ENCODE measurements at places on chromosomes 1 and 21. TPM values are rescaled to one million over a fixed set of nuclear protein-coding genes. Genes with fewer than 3 reads are reported as not detected.
A peak's percentile ranks its signal among the peaks of the same experiment; 100 is the strongest.

GRCh38 chr1:49728377-49728776, 295.4 kb downstream of the AGBL4 start:
- H3K27ac ChIP-seq: no peak overlapping the region
- no peak overlapping the region for H3K4me3 ChIP-seq
- no peak for DNase-seq
- no peaks in the 10 kb centered on the region for H3K27me3 ChIP-seq
- no peaks in the 10 kb centered on the region for H3K36me3 ChIP-seq
- no peaks in the 10 kb centered on the region for H3K4me1 ChIP-seq

The FCRL1 gene
- total RNA-seq: not detected

- no peak overlapping the region for H3K27ac ChIP-seq
- no peaks in the 10 kb centered on the region for H3K36me3 ChIP-seq
These were observed 33.8 kb downstream of the RSPH1 start for GRCh38 chr21:42461881-42462877.

- no peaks in the 10 kb centered on the region for H3K36me3 ChIP-seq
- H3K27me3 ChIP-seq: no peaks in the 10 kb centered on the region
- H3K4me1 ChIP-seq: no peaks in the 10 kb centered on the region
- DNase-seq: no peak
- H3K4me3 ChIP-seq: no peak overlapping the region
- no peak overlapping the region for H3K27ac ChIP-seq
These were observed 447.0 kb upstream of the PKN2 start for GRCh38 chr1:88237058-88237457.

DNA sequence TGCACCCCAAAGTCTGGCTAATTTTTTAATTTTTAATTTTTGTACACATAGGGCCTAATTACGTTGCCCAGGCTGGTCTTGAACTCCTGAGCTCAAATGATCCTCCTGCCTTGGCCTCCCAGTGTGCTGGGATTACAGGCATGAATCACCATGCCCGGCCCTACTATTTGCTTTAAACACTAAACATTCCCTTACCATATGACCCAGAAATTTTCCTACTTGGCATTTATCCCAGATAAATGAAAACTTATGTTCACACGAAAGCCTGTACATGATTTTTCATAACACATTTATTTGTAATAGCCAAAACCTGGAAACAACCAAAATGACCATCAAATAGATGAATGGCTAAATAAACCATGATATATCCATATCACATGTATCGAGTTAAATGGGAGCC, 35.8 kb downstream of the NDUFS5 start:
- no peak for DNase-seq
- H3K27ac ChIP-seq: no peak overlapping the region
- H3K27me3 ChIP-seq: no peaks in the 10 kb centered on the region
- no peaks in the 10 kb centered on the region for H3K4me1 ChIP-seq
- no peak overlapping the region for H3K4me3 ChIP-seq

DNA sequence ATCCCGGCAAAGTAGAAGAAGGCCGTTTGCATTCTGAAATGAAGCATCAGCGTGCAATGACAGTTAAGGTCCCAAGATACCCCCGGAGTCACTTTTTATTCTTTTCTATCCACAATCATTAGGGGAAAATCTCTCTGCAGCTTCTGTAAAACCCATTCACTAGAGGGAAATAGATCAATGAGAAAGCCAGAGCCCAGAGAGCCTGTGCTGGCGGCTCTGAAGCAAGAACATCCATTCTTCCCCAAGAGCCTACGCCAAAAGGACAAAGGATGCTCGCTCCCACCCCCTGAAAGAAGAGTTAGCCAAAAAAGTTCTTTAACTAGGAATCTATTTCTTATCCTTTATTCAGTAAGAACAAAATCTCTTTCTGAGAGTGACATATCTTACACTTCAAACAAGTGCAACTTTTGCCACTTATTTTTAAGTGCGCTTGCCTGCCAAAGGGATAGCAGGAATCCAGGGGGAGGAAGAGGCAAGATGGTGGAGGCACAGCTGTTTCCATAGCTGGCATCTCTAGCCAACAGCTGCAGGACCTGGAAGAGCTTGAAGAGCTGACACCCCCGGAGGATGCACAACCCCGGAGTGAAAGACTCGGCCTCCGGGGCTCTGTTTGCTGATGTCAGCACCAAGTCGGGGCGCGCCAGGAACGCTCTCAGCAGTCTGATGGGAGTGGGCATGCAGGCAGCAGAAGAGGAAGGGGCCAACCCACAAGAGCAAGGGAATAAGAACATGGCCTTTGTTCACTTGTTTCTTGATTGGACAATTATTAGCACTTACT, 68.7 kb downstream of the KCNN3 start:
- H3K27me3 ChIP-seq: no peaks in the 10 kb centered on the region
- no peaks in the 10 kb centered on the region for H3K4me1 ChIP-seq
- H3K4me3 ChIP-seq: no peak overlapping the region
- no peak overlapping the region for H3K27ac ChIP-seq

GRCh38 chr1:19465650-19466049, 19.7 kb downstream of the CAPZB start:
- peaks cover 48% of the 10 kb centered on the region for H3K4me1 ChIP-seq
- H3K36me3 ChIP-seq: no peaks in the 10 kb centered on the region
- no peak for DNase-seq
- peak overlapping the region; percentile 86 for H3K27ac ChIP-seq
- no peak overlapping the region for H3K4me3 ChIP-seq
- no peaks in the 10 kb centered on the region for H3K27me3 ChIP-seq

- H3K4me3 ChIP-seq: no peak overlapping the region
- no peak overlapping the region for H3K27ac ChIP-seq
- H3K27me3 ChIP-seq: no peaks in the 10 kb centered on the region
- no peaks in the 10 kb centered on the region for H3K4me1 ChIP-seq
- no peaks in the 10 kb centered on the region for H3K36me3 ChIP-seq
- DNase-seq: no peak
These were observed 99.3 kb downstream of the NPHS2 start for GRCh38 chr1:179476484-179476883.

- no peak for DNase-seq
- H3K36me3 ChIP-seq: no peaks in the 10 kb centered on the region
- H3K27me3 ChIP-seq: no peaks in the 10 kb centered on the region
- peaks cover 6% of the 10 kb centered on the region for H3K4me1 ChIP-seq
These were observed 34.7 kb upstream of the LHX4 start for GRCh38 chr1:180195401-180195800.

- no peak overlapping the region for H3K4me3 ChIP-seq
- H3K27me3 ChIP-seq: no peaks in the 10 kb centered on the region
- no peaks in the 10 kb centered on the region for H3K4me1 ChIP-seq
- no peak overlapping the region for H3K27ac ChIP-seq
These were observed 150.5 kb downstream of the LYPLAL1 start for GRCh38 chr1:219324171-219324570.

DNA sequence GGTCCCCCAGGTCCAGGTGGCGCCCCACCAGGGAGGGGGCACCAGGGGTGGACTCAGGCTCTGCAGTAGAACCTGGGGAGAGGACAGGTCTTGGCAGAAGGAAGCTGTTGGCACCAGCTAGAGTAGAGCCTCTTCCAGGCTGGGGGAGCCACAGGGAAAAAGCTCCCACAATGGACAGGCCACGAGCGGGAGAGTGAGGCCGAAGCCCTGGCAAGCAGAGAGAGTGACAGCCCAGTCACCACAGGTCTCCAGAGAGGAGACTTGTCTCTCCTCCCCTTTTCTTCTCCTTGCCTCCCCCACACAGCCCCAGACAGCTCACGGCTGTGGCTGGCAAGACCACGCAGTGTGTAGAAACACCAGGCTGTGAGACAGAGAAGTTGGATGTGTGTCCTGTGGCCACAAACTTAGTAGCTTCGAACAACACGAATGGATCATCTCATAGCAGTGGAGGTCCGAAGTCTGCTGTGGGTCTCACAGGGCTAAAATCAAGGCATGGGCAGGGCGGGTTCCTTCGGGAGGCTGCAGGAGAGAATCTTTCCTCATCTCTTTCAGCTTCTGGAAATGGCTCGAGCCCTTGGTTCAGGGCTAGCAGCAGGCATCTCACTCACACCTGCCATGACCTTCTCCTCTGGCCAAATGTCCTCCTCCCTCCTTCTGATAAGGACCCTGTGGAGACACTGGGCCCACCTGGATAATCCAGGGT, 3.3 kb downstream of the KRTAP12-4 start:
- H3K27me3 ChIP-seq: no peaks in the 10 kb centered on the region
- H3K27ac ChIP-seq: no peak overlapping the region
- DNase-seq: no peak
- no peaks in the 10 kb centered on the region for H3K36me3 ChIP-seq
- no peak overlapping the region for H3K4me3 ChIP-seq
- no peaks in the 10 kb centered on the region for H3K4me1 ChIP-seq

The TEKT2 gene
- 0.80 TPM for total RNA-seq

GRCh38 chr1:7526196-7526866, 244.8 kb upstream of the VAMP3 start:
- no peaks in the 10 kb centered on the region for H3K27me3 ChIP-seq
- no peaks in the 10 kb centered on the region for H3K4me1 ChIP-seq
- no peak overlapping the region for H3K4me3 ChIP-seq
- H3K27ac ChIP-seq: no peak overlapping the region
- DNase-seq: no peak
- no peaks in the 10 kb centered on the region for H3K36me3 ChIP-seq

The DMRTA2 gene
- total RNA-seq: not detected

DNA sequence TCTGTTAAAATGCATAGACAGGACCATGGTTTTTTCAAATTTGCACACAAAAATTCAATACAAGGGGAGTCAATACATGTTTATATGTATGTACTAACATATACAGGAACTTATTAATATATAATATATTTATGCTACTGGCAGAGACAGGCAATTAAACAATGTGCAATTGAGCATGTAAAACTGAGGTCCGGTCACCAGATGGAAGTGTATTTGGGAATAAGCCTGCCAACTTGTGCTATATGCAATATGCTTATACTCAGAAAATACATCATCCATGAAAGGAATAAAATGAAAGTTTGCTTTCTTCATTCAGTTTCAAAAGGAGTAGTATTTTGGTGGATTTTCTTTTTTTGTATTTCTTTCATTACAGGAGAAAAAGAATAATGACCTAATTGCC, 640.2 kb upstream of the CXADR start:
- H3K36me3 ChIP-seq: no peaks in the 10 kb centered on the region
- DNase-seq: no peak
- no peak overlapping the region for H3K27ac ChIP-seq
- H3K4me1 ChIP-seq: no peaks in the 10 kb centered on the region
- H3K27me3 ChIP-seq: no peaks in the 10 kb centered on the region

The IFI44 gene
- 14.9 TPM for total RNA-seq

The MYOG gene
- not detected for total RNA-seq

The PLA2G2E gene
- total RNA-seq: not detected

DNA sequence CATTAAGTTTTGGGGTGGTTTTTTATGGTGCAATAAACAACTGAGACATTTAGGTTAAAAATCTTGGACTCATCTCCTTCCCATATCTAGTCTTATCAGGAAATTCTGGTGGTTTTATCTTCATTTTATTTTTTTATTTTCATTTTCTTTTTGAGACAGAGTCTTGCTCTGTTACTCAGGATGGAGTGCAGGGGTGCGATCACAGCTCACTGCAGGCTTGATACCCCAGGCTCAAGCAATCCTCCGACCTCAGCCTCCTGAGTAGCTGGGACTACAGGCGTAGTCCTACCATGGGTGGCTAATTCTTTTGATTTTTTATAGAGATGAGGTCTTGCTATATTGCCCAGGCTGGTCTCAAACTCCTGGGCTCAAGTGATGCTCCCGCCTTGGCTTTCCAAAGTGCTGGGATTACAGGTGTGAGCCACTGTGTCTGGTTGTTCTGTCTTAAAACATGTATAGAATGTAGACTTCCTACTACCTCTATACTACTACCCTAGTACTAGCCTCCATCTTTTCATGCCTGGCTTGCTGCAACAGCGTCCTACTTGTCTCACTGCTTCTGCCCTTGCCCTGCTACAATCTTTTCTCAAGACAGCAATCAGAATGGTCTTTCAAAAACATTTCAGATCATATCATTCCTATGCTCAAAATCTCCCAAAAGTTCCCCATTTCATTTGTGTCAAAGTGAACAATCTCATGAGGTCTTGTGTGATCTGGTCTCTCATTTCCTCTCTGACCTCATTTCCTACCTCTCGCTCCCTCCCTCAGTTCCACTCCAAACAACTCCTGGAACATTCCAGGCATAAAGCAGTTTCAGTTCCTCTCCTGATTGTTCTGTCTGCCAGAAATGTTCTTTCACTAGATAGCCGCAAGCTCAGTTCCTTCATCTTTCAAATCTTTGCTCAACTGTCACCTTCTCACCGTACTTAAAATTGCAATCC, 5.9 kb upstream of the FCGR2A start:
- no peak overlapping the region for H3K4me3 ChIP-seq
- no peaks in the 10 kb centered on the region for H3K4me1 ChIP-seq

- H3K4me3 ChIP-seq: no peak overlapping the region
- H3K36me3 ChIP-seq: no peaks in the 10 kb centered on the region
- no peaks in the 10 kb centered on the region for H3K27me3 ChIP-seq
- peak; percentile 47 for DNase-seq
- no peaks in the 10 kb centered on the region for H3K4me1 ChIP-seq
- no peak overlapping the region for H3K27ac ChIP-seq
These were observed 39.7 kb downstream of the MRAP start for GRCh38 chr21:32338209-32338921.

- H3K4me3 ChIP-seq: no peak overlapping the region
- H3K36me3 ChIP-seq: no peaks in the 10 kb centered on the region
- DNase-seq: no peak
- no peaks in the 10 kb centered on the region for H3K4me1 ChIP-seq
- H3K27ac ChIP-seq: no peak overlapping the region
These were observed 276.9 kb upstream of the SNX7 start for GRCh38 chr1:98384461-98385141.

DNA sequence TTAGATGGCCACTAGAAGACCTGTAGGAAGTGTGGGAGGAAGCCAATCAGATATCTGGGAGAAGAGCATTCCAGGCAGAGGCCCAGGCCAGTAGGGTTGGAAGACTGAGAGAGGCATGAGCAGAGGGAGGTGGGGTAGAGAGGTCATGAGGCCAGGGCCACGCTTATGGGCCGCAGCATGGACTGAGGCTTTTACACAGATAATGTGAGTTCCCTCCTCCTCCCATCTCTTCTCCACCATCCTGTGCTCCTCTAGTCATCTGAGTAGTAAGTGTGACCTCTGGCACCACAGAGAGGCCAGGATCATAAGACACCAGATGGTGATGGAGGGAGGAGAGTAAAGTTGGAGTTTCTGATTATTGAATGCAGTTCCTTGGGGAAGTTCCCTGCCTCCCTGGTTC, 17.1 kb downstream of the TTC22 start:
- peaks cover 9% of the 10 kb centered on the region for H3K27me3 ChIP-seq
- H3K4me1 ChIP-seq: no peaks in the 10 kb centered on the region
- H3K4me3 ChIP-seq: no peak overlapping the region
- H3K27ac ChIP-seq: no peak overlapping the region
- no peaks in the 10 kb centered on the region for H3K36me3 ChIP-seq
- DNase-seq: no peak

The PTGFR gene
- 5.6 TPM for total RNA-seq

DNA sequence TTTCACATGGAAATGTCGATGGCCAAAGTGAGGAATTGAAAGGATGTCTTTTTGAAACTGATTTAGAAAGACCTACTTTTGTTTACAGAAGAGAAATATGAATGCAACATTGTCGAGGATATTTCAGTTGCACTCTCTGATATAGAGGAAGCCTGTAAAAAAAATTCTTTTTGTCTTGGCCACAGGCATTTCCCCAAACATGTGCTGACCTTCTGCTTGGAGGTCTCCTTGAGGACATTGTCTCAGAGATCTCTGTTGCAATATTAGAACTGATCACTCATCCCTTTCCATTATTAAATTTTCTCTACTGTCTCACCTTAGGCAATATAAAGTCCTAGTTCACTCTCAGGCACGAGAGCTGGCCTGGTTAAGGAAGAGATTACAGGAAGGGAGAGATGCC, 16.0 kb downstream of the S100A11 start:
- no peaks in the 10 kb centered on the region for H3K4me1 ChIP-seq
- H3K36me3 ChIP-seq: no peaks in the 10 kb centered on the region
- H3K27ac ChIP-seq: no peak overlapping the region

The RPE65 gene
- total RNA-seq: not detected

Measured in adrenal gland (tissue), 19 donors.